ENCODE measurements at places on chromosomes 3 and 15.

- DNase-seq, result no peak
Measured at GRCh38 chr3:53038679-53039375, 7.0 kb downstream of the SFMBT1 start.

DNA sequence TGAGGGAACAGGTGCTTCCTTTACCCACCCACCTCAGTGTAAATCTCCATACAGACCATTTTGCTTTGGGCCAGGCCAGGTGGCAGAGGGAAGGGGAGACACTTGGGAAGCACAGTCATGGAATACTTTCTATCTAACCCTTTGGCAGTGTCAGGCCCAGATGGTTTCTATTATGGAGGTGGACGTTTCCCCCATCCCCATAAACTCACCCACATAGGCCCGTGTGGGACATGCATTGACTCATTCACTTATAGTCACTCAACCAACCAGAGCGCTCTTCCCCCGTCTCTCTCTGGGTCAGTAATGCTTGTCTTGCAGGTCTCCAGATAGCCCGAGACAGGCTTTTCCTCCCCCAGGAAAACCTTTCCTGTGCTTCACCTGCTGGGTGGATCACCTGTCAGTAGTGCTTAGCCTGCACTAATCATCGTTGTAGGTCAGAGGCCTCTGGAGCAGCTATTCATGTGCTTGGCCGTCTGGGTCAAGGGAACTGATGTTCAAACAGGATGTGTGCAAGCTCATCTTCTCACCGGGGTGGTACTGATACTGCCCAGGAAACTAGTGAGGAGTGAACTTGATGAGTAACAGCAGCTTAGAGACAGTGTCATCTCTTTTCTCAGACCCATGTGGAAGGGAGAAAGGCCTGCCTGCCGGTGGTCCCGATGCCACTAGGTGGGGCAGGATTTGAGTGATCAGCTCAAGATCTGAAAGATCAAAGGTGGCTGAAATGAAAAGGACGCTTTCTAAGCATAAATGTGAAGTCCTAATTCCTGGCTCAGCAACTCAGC, 67.1 kb downstream of the CEMIP start:
- DNase-seq, result no peak

- DNase-seq, result no peak
Measured at GRCh38 chr3:186044968-186045367, 63.9 kb downstream of the ETV5 start.

GRCh38 chr15:58293622-58294550, 137.9 kb upstream of the LIPC start:
- DNase-seq, result no peak

DNA sequence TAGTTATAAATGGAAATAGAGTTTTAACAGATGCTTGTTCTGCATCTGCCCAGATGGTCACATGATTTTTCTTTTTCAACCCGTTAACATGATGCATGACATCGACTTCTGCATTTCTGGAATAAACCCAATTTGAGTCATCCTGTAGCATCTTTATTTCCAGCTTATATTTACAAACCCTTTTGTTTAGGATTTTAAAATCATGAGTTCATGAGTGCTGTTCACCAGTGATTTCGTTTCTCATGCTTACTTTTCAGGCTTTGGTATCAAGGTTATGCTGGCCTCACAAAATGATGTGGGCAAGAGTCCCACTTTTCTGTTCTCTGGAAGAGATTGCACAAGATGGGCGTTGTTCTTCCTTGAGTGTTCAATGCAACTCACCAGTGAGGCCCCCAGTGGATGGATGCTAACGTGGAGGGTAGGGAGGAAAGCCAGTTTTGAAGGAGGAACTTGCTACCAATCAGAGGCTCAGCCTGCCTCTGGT, 5.2 kb downstream of the HRH1 start:
- no peak for DNase-seq

GRCh38 chr15:45372041-45372995, 6.0 kb downstream of the GATM start:
- DNase-seq, result no peak

GRCh38 chr15:31275331-31276262, 51.0 kb upstream of the KLF13 start:
- no peak for DNase-seq

GRCh38 chr3:10505050-10505790, at the start of gene ATP2B2:
Gene ATP2B2 (minus strand): TSS chr3:10505586. CDS start chr3:10449543, 56,043 bp downstream.
- DNase-seq, result no peak

DNA sequence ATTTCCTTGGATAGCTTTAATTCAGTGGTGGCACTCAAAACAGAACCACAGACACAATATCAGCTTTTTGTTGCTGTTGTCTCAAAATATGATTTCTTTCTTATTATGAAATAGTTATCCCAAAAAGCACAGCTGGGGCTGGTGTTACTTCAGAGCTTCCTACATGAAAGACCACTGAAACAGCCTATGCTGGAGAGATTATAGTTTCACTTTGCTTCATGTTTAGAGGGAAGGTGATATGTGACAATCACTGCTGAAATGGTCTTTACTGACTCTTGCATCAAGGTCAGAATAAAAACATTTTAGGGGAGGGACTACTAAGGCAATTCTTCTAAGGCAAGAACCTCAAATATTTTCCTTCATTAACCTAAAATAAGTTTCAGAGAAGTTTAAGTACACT, 190.7 kb downstream of the TNIK start:
- no peak for DNase-seq

GRCh38 chr3:152364237-152364636, 95.5 kb downstream of the MBNL1 start:
- no peak for DNase-seq

DNA sequence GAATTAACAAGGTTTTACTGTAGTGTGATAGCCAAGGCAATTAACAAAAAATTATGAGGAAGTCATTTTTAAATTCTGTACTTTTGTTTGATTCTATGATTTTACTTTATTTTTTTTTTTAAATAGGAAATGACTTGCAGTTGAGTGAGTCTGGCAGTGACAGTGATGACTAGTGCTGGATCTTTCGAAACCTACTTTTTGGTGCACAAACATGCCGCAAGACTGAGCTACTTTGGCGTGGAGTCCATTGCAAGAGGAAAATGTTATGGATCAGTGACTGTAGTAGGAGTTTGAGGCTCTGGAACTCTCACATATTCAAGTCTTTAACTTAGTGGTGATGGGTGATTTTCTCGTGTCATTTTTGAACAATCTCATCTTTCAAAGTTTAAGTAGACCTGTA, 11.6 kb downstream of the EAF1 start:
- DNase-seq, result no peak

- no peak for DNase-seq
Measured at GRCh38 chr3:31960793-31961431, 20.1 kb downstream of the OSBPL10 start.

- DNase-seq, result peak; percentile 35
Measured at GRCh38 chr3:58353722-58354553, 21.2 kb downstream of the PXK start.

- DNase-seq, result peak; percentile 83
Measured at GRCh38 chr15:55846116-55846707, 103.3 kb upstream of the PRTG start.
